ENCODE measurements at places on chromosomes 11 and 22.
A peak's percentile ranks its signal among the peaks of the same experiment; 100 is the strongest.

- DNase-seq: no peak
Observed at GRCh38 chr22:38564669-38565068, 5.3 kb downstream of the DMC1 start.

GRCh38 chr11:94217705-94218104 is 86.7 kb upstream of the IZUMO1R start:
- no peak for DNase-seq

DNA sequence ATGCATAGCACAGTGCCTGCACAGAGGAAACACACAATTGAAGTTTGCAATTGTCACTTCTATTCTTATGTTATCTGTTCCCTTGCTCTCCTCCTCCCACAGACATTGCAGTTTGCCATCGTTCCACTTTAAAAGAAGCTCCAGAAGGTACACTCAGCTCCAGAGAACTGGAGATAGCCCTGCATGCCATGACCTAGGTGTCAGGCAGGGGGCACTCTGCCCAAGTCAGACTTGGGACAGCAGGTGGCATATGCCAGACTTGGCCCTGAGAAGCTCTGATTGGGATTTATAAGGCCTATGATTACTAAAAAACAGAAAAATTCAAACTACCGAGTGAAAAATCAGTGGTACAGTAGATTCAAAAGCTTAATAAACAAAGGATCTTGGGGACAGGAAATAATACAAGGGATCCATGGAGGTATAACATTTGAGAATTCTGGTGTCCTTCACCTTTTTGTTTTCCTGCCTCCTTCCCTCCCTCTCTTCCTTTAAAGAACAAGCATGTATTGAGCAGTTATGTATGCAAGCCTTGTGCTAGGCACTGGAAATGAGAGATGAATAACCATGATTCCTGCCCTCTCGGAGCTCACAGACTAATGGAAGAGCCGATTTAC is 40.0 kb downstream of the TENM4 start:
- peak; percentile 43 for DNase-seq

- DNase-seq: peak; percentile 81
Observed at GRCh38 chr11:67071420-67072284, 15.0 kb downstream of the RHOD start.

DNA sequence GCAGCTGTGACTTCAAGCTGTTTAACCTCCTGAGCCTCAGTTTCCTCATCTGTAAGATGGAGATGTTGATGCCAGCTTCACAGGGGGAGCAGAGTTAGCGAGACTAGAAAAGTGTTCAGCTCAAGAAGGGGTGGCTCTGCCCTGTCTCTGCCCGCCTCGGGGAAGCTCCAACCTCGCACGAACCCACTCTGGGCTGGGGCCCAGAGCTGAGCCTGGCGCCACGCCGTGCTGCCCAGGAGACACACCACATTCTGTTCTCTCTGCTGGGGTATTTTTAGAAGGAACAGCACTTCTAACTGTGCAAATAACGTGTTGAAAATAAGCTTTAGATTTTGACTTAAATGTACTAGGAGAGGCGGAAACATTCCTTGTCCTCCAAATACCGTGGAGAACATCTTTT is 74.1 kb downstream of the PHF21B start:
- no peak for DNase-seq

DNA sequence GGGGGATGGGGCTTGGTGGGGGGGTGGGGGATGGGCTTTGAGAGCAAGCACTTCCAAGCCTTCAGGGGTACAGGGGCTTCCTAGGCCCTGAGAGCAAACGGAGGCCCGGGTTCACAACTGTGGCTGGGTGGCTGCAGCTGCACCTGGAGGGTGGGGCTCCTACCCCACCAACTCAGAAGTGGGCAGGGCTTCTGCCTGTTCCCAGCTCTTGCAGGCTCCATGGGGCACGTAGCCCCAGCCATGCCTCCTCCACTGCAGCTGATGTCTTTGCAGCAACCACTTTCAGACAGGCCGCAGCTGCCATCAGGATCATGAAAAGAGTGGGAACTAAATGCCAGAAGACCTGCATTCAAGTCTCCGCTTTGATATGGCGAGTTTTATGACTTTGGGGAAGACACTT is 464.3 kb downstream of the NELL1 start:
- DNase-seq: no peak

DNA sequence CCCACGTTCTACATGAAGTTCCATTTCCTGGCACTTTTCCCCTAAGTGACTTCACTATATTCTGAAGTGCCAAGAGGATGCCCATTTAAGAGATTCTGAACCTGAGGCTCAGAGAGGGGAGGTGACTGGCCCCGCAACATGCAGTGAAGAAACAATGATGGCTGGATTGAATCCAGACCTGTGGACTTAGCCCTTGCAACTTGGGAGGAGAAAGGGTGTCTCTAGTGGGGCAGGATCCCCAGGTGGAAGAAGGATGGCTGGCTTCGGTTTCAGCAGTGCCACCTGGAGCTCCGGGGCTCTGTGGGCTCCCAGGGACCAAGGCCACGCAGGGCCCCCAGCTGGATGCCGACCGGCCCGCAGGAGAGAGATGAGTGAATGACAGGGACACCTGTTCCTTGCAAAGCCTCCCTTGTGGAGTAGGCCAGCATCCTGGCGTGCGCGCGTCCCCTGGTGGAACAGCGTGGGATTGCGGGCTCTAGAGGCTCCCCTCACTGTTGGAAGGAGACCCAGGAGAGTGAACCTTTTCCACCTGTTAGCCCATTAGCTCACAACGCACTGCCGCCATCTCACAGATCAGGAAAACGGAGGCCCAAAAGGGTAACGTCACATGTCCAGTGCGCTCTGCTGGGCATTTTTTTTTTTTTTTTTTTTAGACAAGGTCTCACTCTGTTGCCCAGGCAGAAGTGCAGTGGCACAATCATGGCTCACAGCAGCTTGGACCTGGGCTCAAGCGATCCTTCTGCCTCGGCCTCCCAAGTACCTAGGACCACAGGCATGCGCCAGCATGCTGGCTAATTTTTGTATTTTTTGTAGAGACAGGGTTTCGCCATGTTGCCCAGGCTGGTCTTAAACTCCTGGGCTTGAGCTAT is 104.7 kb downstream of the KIAA1671 start:
- peak; percentile 55 for DNase-seq

- peak; percentile 26 for DNase-seq
Observed at GRCh38 chr11:60762851-60763691, 6.4 kb downstream of the MS4A15 start.

DNA sequence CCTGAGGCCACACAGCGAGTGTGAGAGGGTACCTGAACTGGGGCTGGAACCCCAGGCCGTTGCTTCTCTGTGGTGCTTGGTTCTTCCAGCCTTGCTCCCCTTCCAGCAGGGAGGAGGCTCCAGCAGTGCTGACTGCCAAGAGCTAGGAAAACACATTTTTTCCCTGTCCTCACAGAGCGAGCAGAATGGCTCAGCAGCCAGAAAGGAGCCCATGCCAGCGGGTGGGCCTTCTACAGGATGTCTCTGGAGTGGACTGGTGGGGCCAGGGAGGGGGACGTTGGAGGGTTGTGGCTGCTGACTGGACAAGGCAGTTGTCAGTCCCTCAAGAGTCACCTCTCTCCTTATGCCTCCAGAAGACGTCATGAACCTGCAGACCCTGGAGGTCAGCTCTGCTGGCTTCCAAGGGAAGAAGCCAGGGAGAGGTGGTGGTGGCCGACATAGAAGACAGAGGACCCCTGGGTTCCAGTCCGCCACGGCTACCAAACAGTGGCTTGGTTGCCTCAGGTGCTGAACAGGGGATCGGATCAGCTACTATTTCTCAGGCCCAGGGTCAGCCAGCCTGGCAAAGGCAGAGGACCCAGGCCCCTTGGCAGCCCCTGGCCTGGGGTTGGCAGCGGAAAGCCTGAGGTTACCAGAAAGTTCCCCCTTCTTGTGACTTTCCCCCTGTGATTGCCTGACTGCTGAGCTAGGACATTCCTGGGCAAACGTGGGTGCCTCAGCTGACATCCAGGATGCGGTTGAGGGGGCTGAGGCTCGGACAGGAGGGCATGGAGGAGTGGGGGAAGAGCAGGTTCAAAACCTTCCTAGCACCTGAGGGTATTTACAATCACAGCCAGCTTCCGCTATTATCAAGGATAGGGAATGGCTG is 3.7 kb downstream of the MAFF start:
- peak; percentile 49 for DNase-seq

- no peak for DNase-seq
Observed at GRCh38 chr11:125768336-125769046, 10.1 kb downstream of the PATE2 start.

- DNase-seq: peak; percentile 42
Observed at GRCh38 chr11:62805961-62806441, 761 bp upstream of the NXF1 start.

- no peak for DNase-seq
Observed at GRCh38 chr11:103844327-103845215, 191.9 kb upstream of the DDI1 start.

DNA sequence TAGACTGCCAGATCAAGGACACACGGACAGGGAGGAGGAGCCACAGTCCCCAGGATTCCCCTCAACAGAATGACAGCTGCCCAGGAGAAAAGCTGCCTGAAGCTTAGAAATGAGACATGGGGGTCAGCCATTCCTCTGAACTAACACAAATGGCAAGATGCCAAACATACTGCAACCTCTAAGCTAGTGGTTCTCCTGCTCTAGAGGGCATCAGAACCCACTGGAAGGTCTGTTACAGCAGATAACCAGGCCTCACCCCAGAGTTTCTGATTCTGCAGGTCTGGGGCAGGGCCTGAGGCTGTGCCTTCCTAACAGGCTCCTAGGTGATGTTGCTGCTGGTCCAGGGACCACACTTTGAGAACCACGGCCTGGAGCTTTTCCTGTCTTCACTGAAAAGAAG is 28.6 kb upstream of the BID start:
- DNase-seq: no peak

DNA sequence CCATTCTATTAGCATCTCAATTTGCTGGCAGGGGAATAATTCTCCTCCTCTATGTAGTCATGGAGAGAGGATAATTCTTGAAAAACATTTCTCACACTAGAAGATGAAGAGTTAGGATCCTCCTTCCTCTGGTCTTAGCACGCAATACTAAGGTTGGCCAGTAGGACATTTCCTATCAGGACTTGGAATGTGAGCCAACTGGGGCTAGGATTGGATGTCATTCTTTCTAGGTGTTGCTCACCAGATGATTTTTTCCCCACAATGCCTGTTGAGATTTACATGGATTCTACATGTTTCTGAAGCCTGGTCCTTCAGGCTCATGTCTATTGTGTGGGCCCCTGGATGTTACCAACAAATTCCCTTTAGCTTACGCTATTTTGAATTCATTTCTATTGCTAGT is 28.0 kb downstream of the SLN start:
- DNase-seq: peak; percentile 36

DNA sequence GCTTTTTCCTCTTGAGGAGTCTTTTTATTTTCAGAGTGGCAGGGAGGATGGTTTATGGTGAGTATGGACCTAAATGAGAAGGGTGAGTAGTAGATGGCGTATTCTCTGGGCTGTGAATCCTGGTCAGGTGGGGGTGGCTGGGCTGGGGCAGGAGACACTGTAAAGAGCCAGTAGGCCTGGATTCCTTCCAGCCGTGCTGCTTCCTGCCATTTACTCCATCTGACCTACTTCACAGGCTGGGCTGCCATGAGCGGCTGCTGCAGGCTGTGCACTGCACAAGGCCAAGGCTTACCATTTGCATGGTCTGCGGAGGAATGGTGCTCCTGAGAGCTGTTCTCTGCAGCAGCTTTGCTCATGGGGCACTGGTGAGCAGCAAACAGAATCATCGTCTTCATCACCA is 297.6 kb downstream of the KIRREL3 start:
- no peak for DNase-seq

DNA sequence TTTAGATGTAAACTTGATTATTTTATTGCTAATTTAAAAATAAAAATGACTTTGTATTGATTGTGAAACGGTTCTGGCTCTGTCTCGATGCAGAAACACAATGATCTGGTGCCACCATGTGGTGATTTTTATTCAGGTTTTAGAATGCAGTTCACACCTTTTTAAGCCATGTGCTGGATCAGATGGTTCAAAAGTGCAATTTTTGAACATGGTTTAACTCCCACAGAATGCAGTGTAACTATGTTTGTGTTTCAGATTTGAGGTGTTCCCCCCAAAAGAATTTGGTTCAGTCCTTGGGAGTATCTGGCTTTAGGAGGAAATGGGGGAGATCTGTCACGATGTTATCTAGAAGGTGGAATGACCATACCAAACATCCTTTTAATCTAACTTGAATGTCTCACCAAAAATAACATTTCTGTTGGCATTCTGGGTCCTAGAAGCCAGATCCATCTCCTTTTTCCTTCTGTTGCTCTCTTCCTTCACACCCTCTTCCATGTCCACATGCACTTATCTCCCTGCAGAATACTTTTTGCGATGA is 7.9 kb downstream of the MRPL16 start:
- DNase-seq: peak; percentile 68

DNA sequence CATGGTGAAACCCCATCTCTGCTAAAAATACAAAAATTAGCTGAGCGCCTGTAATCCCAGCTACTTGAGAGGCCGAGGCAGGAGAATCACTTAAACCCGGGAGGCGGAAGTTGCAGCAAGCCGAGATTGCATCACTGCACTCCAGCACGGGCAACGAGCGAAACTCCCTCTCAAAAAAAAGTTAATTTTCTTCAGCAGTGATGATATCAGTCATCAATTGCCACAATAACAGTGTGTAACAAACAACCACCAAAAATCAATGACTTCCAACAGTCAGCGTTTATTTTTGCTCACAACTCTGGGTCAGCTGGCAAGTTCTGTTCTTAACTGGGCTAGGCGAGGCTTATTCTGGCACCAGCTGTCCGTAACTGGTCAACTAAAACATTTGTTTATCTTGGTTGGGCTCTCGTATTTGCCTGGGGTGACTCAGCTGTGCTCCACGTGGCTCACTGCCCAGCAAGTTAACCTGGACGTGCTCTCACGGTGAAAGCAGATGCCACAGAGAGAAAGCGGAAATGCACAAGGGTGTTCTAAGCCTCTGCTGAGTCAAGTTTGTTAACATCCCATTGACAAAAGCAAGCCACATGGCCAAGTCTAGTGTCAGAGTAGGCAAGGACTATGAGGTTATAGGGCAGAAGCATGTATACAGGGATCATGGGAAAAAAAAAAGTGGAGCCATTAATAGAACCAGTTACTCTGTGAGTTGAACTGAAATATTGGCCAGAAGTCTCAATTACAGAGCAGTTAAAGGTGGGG is 52.1 kb downstream of the LHFPL7 start:
- peak; percentile 99 for DNase-seq

GRCh38 chr11:88119561-88119960 is 55.7 kb downstream of the RAB38 start:
- DNase-seq: no peak

DNA sequence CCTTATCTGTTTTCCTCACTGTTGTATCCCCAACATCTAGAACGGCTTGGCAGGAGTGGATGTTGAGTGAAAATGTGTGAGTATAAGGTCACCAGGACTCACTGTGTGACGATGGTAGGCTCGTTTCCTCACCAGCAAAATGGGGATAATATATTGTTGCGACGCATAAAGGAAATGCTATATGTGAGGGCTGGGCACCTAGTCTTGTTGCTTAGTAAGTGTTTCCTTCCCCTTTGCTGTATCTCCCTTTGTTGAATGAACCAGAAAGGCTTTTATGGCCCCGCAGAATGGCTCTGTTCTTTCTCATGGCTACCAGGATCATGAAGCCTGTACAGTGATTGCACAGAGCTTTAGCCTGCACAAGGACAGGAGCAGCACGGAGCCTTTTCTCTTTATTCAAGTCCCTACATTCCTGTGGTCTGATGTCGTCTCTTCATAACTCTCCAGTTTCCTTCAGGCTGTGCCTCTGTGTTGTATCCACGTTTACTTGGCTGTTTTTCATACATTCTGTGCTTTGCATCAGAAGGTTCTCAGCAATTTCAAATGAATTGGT is 5.4 kb downstream of the TNRC6B start:
- peak; percentile 87 for DNase-seq

GRCh38 chr11:15327786-15328231 is 213.1 kb downstream of the INSC start:
- peak; percentile 48 for DNase-seq

GRCh38 chr22:20196094-20196842 is 45.4 kb upstream of the CCDC188 start:
- DNase-seq: no peak

All from cardiac fibroblast (primary cell).